ENCODE measurements at places on chromosomes 6 and 20.

GRCh38 chr6:127177030-127177922 is 58.8 kb downstream of the RSPO3 start:
- DNase-seq, result no peak

- DNase-seq, result peak; percentile 87
Measured at GRCh38 chr20:34573541-34574300, 15.2 kb downstream of the MAP1LC3A start.

- no peak for DNase-seq
Measured at GRCh38 chr6:152973916-152974315, 8.9 kb downstream of the FBXO5 start.

- DNase-seq, result no peak
Measured at GRCh38 chr6:123233336-123233735, 237.3 kb downstream of the CLVS2 start.

DNA sequence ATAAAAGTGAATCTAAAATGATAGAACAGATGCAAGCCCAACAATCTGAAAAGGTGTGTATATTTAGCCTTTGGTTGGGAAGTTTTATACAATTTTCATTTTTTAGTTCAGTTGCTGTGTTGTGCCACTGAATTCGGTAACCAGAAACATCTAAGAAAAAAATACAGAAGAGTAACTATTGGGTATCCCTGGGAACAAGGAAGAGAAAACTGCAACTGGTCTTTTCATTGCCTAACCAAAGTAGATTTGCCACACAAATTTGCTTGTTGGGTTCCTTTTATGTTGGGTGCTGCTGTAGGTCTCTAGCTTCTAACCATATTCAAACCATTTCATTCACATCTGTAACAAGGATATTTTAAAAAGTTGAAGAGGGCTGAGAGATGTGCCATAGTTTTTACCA is 2.8 kb upstream of the TMEM30A start:
- DNase-seq, result no peak

DNA sequence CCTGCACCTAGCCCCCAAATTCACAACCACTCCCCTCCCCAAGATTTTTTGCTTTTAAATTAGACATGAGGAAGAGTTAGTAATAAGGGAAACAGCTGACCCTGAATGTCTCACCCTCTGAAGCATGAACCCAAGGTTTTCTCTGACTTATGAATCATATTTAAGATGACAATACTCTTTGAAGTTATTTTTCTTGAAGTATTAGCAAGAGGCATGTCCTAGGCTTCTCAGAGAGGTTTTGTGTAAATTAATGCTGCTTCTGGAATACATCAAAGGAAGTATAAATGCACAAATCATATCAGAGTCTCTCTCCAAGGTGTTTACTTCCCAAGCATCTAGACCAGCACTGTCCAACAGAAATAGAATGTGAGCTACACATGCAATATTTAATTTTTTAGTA is 408.1 kb upstream of the MARCKS start:
- DNase-seq, result peak; percentile 89

- no peak for DNase-seq
Measured at GRCh38 chr6:85672623-85673022, 29.9 kb upstream of the SYNCRIP start.

GRCh38 chr6:149680503-149680902 is 32.0 kb upstream of the KATNA1 start:
- no peak for DNase-seq

GRCh38 chr6:90028066-90028778 is 134.0 kb downstream of the GJA10 start:
- no peak for DNase-seq

GRCh38 chr6:149032599-149033405 is 284.7 kb upstream of the TAB2 start:
- DNase-seq, result peak; percentile 99

DNA sequence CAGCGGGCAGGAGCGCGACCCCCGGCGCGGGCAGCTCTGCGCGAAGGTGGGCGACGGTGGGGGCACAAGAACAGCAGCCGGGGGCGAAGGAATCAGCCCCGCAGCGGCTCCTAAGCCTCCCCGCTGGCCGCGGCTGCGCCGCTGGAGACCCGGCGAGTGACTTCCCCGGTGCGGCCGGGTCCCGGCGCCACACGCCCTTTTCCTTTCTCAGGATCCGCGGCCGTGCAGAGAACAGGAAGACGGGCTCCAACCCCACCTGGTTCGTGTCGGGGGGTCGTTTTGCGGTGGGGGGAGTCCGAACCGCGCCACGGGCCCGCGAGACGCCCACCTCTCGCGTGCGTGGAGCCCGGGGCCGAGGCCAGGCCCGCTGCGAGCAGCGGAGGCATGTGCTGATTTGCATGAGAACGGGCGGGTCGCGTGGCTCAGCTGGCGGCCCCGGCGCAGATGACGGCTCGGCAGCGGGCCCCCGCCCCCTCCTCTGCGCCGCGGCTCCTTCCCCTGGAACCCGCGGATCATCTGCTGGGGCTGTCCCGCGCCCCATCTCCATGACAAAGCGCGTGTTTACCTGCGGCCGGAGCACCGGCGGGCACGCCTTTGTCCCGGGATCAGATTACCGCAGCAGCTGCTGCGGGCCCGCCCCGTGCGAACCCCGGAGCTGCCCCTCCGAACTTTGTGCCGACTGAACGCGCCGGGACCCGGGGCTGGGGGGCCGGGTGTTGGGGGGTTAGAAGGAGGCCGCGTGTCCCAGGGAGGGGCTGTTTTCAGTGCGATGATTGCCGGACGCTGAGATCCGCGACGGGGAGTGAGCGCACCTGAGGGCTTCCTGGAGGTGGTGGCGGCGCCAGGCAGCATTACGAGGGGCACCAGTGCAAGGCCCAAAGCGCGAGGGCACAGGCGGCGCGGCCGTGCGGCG is 4.9 kb upstream of the DLL1 start:
- DNase-seq, result peak; percentile 84

- DNase-seq, result no peak
Measured at GRCh38 chr20:51888291-51888690, 86.0 kb upstream of the SALL4 start.

GRCh38 chr6:140463312-140463710 is 1088.9 kb upstream of the CITED2 start:
- no peak for DNase-seq

GRCh38 chr20:17229256-17229655 is 2.4 kb downstream of the PCSK2 start:
- no peak for DNase-seq

GRCh38 chr6:105810105-105810921 is 275.8 kb upstream of the PRDM1 start:
- peak; percentile 83 for DNase-seq

- no peak for DNase-seq
Measured at GRCh38 chr6:133802861-133803260, 86.1 kb upstream of the TCF21 start.

DNA sequence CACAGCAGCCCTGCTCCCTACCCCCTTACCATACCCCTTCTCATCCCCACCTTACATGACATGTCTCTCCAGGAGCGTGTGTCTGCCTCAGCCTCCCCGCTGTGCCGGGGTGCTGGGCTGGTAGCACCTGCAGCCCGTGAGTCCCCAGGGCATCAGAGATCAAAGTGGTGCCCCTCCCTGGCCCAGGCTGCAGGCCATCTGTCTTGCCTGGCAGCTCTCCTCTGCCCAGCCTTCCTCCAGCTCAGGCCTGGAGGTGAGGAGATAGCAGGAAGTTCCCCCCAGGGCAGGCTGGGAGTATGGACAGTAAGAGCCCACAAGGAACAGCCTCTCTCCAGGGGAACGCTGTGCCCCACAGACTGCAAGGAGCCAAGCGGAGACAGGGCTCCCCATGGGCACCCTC is 35.3 kb downstream of the GRM4 start:
- no peak for DNase-seq

DNA sequence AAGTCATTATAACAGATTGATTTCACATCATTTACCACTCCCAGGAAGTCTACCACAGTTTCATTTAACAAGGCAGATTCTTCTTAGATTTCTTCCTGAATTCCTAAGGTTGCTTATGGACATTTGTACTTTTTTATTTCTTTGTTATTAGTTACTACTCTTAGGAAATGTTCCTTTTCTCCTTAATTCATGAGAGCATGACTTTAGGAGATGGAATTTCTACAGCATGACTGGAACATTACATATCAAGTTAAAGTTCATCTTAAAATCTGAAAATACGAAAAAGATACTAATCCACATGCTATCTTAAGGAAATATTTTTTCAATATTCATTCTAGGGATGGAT is 22.3 kb downstream of the CNKSR3 start:
- no peak for DNase-seq

GRCh38 chr6:44561060-44561623 is 173.6 kb downstream of the CDC5L start:
- peak; percentile 34 for DNase-seq

DNA sequence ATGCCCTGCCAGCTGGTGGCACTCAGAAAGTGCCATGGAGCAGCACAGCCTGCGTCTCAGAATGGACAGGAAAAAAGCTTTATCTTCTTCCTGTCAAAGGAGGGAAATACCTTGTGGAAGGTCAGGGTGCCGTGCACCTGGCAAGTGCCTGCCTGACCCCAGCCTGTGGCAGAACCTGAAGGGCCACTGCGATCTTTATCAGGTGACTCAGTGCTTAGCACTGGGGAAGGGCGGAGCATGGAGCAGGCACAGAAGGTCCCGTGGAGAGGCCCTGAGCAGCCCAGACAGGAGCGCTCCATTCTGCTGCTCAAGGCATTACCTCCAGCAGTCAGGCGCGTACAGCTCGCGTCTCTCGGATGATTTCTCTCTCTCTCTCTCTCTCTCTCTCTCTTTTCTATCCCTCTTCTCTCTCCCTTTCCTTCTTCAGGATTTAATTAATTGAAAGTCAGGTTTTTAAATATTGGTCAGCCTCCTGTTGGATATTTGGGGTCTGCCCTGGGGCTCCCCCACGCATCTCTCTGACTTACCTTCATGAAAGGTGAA is 31.7 kb downstream of the FOXC1 start:
- DNase-seq, result no peak

DNA sequence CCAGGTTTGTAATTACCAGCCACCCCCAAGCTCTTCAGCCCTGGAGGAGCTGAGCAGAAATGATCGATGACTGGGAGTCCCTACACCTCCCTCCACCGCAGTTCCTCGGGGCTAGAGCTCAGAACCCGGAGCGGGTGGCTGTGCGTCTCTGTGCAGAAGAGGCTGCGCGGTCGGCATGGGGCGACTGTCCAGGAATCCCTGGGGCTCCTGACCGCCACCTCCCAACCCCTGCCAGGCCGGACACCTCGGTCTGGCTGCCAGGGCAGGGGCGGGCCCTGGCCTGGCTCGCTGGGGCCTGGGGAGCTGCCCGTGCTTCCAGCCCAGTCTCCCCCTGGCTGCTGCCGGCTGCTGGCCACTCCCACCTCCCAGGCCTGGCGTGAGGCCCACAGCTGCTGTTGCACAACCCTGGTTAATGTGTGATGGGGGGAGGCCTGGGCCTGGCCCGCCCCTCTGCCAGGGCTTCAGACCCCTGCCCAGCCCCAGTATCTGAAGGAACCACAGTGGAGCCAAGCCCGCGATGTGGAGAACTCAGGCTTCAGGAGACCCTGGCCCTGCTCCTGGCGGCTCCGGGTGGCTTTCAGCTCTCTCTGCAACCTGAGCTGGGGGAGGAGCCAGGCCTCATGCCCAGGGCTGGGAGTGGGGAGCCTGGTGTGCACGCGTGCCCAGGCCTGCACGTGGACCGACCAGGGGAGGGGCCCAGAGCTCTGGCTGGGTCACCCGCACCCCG is 1.2 kb downstream of the SLC2A4RG start:
- peak; percentile 68 for DNase-seq

DNA sequence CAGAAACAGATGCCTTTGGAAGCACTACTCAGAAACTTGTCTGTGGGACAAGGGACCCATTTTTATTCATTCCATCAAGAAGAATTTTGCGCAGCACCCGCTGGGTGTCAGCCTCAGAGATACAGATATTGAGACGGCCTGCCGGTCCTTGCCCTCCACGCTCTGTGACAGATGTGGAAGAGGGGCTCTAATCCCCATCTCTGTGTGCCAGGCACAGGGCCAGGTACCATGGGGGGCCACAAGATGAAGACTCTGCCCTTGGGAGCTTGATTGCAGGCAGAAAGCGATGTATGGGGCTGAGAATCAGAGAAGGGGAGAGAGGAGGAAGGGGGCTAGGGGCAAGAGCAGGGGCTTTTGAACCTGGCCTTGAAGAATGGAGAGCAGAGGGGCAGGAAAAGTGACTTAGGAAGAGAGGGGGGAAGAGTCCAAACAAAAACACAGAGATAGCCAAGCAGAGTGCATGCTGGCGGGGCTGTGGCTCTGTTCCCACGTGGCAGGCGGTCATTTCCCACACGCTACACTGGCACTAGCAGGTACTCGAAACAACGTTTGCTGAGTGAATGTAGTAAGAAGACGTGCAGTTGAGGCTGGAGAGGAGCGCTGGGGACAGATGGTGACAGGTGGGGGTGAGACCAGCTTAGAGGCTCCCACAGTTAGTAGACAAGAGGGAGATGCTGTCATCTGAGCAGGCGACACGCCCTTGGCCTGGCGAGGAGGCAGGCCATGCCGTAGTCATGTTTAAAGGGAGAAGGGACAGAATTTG is 170.3 kb upstream of the SNX9 start:
- DNase-seq, result no peak

GRCh38 chr6:136994782-136995181 is 50.0 kb downstream of the IL20RA start:
- no peak for DNase-seq

DNA sequence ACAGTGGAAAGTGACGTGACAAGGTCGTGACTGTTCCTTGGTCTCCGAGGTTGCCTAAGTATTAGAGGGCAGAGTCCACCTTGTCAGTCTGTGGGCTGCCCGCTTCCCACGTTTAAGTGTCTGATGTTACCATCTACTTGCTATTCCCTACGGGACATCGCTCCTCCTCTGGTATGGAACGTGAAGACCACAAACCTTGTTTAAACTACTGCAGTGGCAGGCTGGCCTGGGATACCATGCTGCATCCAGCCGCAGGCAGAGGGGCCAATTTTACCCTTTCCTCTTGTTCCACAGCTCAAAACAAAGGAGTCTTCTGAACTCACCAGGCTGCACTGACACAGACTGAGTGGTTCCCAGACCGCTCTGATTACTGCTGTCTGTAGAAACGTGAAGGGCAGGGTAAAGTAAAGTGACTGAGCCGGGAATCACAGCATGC is 275.9 kb downstream of the FOXC1 start:
- DNase-seq, result no peak

- DNase-seq, result peak; percentile 90
Measured at GRCh38 chr6:4008324-4009047, 70.5 kb downstream of the FAM217A start.

- DNase-seq, result no peak
Measured at GRCh38 chr20:63732118-63733095, 4.1 kb upstream of the LIME1 start.

DNA sequence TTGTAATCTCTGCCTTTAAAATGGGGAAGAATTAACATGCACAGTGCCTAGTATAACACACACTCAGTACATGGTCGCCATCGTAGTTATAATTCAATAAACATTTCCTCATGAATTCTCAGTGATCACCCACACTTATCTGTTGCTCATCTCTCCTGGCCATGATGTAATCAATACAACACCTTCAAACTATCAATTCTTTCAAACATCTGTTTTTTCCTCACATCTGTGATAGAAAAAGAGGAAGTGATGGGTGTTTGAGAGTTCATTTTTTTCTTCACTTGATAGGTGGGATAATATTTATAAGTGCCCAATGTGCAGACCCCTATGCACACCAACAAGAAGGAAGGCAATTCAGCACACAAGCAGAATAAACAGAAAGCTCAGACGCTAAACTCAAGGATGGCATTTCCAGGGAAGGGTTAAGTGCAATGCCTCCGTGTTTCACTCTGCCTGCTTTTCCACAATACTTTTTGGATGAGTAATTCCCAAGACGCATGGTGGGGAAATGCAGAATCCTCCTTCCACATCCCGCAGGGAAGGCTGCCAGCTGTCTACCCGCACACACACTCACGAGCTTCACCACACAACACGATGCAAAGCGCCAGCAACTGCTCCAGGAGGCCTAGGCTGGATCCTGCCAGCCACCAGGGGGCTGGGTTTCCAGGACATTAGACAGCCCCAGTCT is 100.3 kb downstream of the GMPR start:
- no peak for DNase-seq

GRCh38 chr20:41784209-41784958 is 166.2 kb upstream of the CHD6 start:
- no peak for DNase-seq
